Activated CD4-positive, alpha-beta T cell treated with anti-CD3 and anti-CD28 coated beads, Interleukin-2, amount 50 U/mL, for 4 hours (primary cell): ENCODE measurements at places on chromosomes 5 and 9.

DNA sequence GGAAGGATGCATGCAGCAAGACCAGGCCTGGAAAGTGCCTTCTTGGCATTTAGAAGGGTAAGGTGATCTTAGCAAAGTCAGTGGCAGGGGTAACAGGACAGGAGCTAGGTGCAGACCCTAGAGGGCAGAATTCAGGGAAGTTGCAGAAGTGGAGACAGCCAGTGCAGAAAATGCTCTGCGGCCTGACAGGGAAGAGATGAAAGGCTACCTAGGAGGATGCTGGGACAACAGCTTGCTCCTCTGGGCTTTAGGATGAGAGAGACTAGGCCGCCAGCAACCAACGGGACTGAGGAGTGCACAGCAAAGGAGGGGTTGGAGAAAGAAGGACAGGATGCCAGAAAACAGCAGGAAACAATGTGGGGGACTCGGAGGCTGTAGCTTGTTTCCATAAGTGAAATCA lies 219.9 kb downstream of the FSTL4 start:
- no peak for DNase-seq

- DNase-seq = no peak
Measured at GRCh38 chr9:135680056-135680455, 16.9 kb downstream of the LCN9 start.

GRCh38 chr9:130765137-130766020 lies 69.7 kb upstream of the ABL1 start:
- no peak for DNase-seq

GRCh38 chr5:177539411-177539810 lies 15.0 kb downstream of the FAM193B start:
- DNase-seq = no peak
